ENCODE measurements at places on chromosomes 2 and 18. TPM values are rescaled to one million over a fixed set of nuclear protein-coding genes. Genes with fewer than 3 reads are reported as not detected.

Gene GPR155
- total RNA-seq: 3.5 TPM

Gene SPP2
- not detected for total RNA-seq

Gene PTPRN
- 58.1 TPM for total RNA-seq

Gene GKN1
- not detected for total RNA-seq

Gene YES1
- total RNA-seq: 107 TPM

Gene TMEM163
- not detected for total RNA-seq

Gene NOSTRIN
- 0.11 TPM for total RNA-seq

Gene SCYGR4
- not detected for total RNA-seq

Gene FTCDNL1
- total RNA-seq: 4.1 TPM

Gene DRC1
- 0.22 TPM for total RNA-seq

Gene EFR3B
- total RNA-seq: 0.87 TPM

Gene BUB1
- total RNA-seq: 20.4 TPM

Gene RANBP2
- 82.9 TPM for total RNA-seq

Gene ABCA12
- total RNA-seq: not detected

Gene EFEMP1
- 10.8 TPM for total RNA-seq

Gene ANKRD30BL
- total RNA-seq: not detected

Gene REG3A
- not detected for total RNA-seq

Gene PJVK
- total RNA-seq: 2.2 TPM

Gene SPAG16
- 14.9 TPM for total RNA-seq

Gene PDCD1
- total RNA-seq: not detected

Gene SIX3
- under 0.01 TPM for total RNA-seq

Gene CSRNP3
- total RNA-seq: 1.9 TPM

Gene CD207
- not detected for total RNA-seq

Gene REG3G
- total RNA-seq: not detected

Gene LYG2
- total RNA-seq: not detected

Gene PREPL
- 64.0 TPM for total RNA-seq

Gene EGR4
- total RNA-seq: not detected

Gene PMAIP1
- total RNA-seq: 67.4 TPM

Gene SNORC
- 1.2 TPM for total RNA-seq

Gene MALT1
- total RNA-seq: 27.7 TPM

Gene CIB4
- total RNA-seq: not detected

Gene FKBP7
- total RNA-seq: 53.5 TPM

Gene FAM124B
- total RNA-seq: 0.22 TPM

Gene MAP2
- total RNA-seq: 13.4 TPM

Gene VRK2
- total RNA-seq: 31.4 TPM

Gene RSAD2
- 1.5 TPM for total RNA-seq

Gene C2orf78
- total RNA-seq: not detected

Gene MBP
- total RNA-seq: 4.0 TPM

Gene UGT1A7
- not detected for total RNA-seq

Gene FNDC4
- total RNA-seq: 15.6 TPM

Gene IL36G
- total RNA-seq: not detected

Gene RTP5
- not detected for total RNA-seq
